ENCODE measurements at places on chromosomes 6 and 20.

DNA sequence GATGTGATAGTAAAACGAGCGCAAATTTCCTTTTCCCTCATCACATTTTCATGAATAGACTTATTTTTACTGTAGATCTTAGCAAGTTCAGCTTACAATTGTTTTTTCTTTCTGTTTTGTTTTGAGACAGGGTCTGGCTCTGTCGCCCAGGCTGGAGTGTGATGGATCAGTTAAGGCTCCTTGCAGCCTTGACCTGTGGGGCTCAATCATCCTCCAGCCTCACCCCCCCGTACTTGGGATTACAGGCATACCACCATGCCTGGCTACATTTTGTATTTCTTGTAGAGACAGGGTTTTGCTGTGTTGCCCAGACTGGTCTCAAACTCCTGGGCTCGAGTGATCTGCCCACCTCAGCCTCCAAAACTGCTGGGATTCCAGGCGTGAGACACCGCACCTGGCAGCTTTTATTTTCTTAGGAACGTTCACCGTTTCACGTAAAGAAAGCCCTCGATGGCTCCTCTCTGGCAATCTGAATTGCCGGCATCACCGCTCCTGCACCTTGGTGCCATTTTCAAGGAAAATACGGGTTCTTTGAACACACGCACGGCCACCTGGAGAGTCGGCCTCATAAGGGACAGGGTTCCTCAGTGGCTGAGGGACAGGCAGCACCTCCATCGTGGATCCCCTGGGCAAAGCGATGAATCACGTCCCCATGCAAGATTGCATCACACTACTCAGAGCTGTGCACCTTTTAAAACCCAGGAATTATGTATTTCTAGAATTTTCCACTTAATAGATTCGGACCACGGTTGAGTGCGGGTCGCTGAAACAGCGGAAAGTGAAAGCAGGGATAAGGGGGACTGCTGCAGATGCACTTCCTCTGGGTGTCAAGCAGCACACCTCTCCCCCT lies 78.7 kb downstream of the IRF4 start:
- DNase-seq: no peak

- DNase-seq: no peak
These were observed 49.6 kb downstream of the KIZ start for GRCh38 chr20:21175433-21175832.

DNA sequence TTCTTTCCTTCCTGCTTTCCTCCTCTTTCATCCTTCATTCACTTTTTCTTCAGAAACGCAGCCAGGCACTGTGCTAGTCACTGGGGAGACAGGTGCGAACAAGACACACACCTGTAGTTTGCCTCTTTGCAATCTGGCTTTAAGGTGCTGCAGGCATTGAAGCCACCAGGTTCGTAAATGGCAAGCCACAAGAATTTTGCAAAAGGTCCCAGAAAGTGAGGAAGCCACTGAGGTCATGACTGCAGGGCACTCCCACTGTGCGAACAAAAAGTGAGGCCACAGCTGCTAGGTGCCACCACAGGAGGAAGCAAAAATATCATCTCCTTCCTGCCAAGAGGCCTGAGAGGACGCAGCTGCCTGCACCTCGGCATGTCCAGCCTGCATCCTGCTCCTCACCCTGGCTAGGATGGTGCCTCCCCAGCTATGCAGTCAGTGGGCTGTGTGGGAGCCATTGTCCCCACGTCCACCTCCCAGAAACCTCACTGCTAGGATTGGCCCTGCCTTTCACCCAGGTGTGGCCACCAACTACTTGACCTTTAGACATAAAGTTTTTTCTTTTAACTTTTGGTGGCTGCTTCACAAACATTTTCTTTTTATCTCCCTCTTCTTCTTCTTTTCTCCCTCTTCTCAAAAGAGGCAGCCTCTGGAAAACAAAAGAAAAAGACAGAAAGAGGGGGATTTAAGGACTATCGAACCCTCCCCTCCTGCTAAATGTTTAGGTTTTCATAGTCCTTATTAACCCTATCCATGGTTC lies 230.8 kb downstream of the BCAS1 start:
- DNase-seq: no peak

GRCh38 chr6:107806691-107807090 lies 17.4 kb downstream of the SCML4 start:
- DNase-seq: no peak

- peak; percentile 12 for DNase-seq
These were observed 251.8 kb upstream of the CITED2 start for GRCh38 chr6:139625998-139626975.

- no peak for DNase-seq
These were observed 210.1 kb upstream of the FUT9 start for GRCh38 chr6:95805699-95806098.

GRCh38 chr6:149560736-149561135 lies 5.4 kb upstream of the GINM1 start:
- DNase-seq: peak; percentile 17

GRCh38 chr6:141464896-141465295 lies 667.8 kb upstream of the GJE1 start:
- DNase-seq: no peak

All from AG20443 (cell line).